Upper lobe of left lung (tissue), 6 donors: ENCODE measurements at places on chromosomes 1 and 21. TPM values are rescaled to one million over a fixed set of nuclear protein-coding genes. Genes with fewer than 3 reads are reported as not detected.

TINAGL1 gene
- total RNA-seq = 157 TPM

CLCA4 gene
- not detected for total RNA-seq

PUSL1 gene
- 37.5 TPM for total RNA-seq

JUN gene
- total RNA-seq = 246 TPM

BECN2 gene
- total RNA-seq = not detected

CLDN14 gene
- total RNA-seq = not detected

PTPRU gene
- 44.5 TPM for total RNA-seq

RGS7 gene
- not detected for total RNA-seq

CAMK2N1 gene
- total RNA-seq = 18.7 TPM

UBASH3A gene
- 1.4 TPM for total RNA-seq

NUDT4B gene
- total RNA-seq = 0.44 TPM

AIRE gene
- total RNA-seq = not detected

GPR61 gene
- not detected for total RNA-seq

ADGRB2 gene
- 1.0 TPM for total RNA-seq
